ENCODE measurements at places on chromosomes 6 and 20.

GRCh38 chr6:157550114-157550989 is 169.4 kb downstream of the ZDHHC14 start:
- DNase-seq: no peak

DNA sequence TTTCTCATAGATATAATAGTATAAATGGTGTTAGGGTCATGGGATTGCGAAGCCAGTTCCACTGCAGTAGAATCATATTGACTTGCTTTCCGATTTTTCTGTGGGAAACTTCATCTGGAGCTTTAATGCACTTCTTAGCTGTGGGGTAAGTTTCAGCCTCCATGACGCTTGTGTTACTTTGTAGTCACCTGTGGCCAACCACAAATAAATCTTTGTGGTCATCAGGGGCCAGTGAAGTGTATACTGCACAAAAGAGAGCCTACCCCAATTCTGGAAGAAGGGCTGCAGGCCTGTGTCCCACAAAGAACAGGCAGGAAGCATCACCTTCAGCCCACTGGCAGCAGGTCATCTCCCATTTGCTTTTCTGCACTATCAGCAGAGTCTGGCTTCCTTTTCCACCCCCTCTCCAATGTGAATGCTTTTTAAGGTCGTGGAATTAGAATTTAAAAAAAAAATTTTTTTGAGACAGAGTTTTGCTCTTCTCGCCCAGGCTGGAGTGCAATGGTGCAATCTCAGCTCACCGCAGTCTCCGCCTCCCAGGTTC is 32.0 kb downstream of the MTHFD1L start:
- no peak for DNase-seq

GRCh38 chr20:22546344-22546743 is 38.0 kb downstream of the FOXA2 start:
- no peak for DNase-seq

GRCh38 chr6:120918137-120918536 is 416.1 kb downstream of the TBC1D32 start:
- no peak for DNase-seq

DNA sequence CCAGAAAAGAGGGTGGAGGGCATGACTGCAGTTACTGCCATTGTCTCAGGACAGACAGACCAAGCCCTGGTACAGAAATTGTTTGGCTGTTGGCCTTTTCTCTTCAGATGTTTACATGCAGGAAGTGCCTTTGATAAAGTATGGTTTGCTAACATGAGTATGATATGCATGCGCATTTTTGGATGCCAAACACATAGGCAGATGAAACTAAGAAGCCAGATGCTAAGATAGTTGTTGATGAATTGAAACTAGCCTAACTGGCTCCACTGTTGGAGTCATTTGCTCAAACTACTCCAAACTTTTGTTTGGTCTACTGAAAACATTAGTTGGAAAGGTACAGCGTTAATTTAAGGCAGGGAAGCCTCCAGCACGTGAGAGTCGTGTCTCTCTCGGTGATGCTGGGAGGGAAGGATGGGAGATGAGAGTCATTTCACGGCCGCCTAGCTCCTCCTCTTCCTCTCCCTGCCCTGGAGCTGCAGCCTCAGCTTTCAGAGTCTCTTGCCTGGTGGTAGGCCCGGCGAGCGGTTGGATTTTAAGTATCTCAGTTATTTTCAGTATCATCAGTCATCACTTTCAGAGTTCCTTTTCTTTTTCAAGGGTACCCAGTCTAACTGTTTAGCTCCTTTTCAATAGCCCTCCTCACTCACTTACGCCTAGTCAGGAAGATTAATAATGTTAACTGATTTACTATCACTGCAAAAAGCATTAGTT is 29.7 kb downstream of the RREB1 start:
- no peak for DNase-seq

GRCh38 chr6:133644892-133645619 is 243.9 kb upstream of the TCF21 start:
- peak; percentile 62 for DNase-seq

DNA sequence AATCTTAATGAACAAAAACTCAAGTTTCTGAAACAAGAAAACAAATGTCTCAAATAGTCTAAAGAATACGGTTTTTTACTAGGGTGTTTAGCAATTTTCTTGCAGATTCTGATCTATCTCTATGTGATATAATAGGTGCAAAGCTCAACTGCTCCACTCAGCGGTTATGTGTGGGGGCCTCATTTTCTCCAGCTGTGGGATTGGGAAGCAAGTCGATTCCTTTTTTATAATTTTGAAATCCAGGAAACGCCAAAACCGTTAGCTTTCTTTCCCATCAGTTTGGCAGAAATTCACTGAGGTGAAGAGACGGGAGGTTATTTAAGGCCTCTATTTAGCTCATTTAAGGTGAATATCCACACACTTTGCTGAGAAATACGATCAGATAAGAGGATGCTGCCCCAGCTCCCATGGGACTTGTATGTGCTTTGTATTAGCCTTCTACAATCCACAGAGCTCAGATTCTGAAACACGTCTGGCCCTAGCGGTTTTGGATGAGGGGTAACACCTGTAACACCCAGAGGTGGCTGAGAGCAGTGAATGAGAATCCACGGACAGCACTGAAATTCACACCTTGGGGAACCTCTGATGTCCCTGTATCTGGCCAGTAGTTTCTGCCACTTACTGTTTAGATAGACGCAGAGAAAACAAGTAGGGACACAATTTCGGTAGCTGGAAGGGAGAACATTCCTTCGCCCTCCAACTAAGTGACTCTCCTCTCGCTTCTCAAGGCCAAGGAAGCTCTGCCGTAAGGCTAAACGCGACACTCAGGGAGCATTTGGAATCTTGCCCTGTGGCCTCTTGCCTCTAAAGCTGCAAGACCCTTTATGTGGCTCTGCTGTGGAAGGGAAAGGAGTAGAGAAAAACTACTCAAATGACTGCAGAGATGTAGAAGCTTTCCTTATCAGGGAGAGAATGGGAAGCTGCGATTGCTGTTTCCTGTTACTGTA is 6.5 kb upstream of the BCAS4 start:
- DNase-seq: peak; percentile 52

- no peak for DNase-seq
Observed at GRCh38 chr20:50335105-50335504, 144.5 kb downstream of the CEBPB start.

DNA sequence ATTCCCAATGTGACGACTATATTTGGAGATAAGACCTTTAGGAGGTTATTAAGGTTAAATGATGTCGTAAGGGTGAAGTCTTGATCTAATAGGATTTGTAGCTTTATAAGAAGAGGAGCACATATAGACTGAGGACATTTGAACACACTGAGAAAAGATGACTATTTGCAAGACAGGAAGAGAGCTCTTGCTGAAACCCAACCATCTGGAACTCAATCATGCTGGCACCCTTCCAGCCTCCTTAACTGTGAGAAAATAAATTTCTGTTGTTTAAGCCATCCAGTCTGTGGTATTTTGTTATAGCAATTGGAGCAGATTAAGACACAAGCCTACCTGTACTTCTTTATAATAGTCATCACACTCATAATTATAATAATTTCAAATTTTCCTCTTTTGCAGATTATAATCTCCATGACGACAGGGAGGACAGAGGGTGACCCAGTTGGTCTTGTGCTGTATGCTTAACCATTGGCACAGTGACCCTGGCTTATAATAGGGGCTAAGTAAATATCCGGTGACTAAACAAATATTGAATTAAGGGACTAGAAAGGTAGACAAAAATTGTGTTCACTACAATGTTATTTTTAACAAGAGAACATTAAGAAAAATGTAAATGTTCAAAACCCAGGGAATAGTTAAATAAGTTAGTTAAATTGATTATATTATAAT is 206.4 kb upstream of the HDDC2 start:
- no peak for DNase-seq

GRCh38 chr6:30227242-30227722 is 14.1 kb upstream of the TRIM26 start:
- no peak for DNase-seq

DNA sequence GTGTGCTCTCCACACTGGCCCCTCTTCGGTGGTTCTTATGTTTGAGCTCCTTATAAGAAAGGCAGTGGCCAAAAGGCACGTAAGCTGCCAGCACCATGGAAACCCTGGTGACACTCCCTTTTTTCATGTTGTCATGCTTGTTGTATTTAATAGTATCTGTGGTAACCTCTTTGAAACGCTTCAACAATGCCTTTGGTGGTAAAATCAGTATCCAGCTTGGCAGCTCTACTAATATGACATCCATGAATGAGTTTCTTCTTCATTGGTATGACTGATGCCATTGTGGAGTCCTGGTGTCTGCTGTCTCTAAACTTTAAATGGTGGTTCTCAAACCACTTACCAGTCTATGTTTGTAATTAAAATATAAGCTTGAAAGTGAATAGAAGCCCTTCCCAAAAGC is 10.7 kb upstream of the MYLK2 start:
- DNase-seq: no peak

GRCh38 chr6:90374201-90374600 is 77.6 kb upstream of the BACH2 start:
- DNase-seq: no peak

- peak; percentile 66 for DNase-seq
Observed at GRCh38 chr6:35139924-35140638, 1.1 kb downstream of the TCP11 start.

DNA sequence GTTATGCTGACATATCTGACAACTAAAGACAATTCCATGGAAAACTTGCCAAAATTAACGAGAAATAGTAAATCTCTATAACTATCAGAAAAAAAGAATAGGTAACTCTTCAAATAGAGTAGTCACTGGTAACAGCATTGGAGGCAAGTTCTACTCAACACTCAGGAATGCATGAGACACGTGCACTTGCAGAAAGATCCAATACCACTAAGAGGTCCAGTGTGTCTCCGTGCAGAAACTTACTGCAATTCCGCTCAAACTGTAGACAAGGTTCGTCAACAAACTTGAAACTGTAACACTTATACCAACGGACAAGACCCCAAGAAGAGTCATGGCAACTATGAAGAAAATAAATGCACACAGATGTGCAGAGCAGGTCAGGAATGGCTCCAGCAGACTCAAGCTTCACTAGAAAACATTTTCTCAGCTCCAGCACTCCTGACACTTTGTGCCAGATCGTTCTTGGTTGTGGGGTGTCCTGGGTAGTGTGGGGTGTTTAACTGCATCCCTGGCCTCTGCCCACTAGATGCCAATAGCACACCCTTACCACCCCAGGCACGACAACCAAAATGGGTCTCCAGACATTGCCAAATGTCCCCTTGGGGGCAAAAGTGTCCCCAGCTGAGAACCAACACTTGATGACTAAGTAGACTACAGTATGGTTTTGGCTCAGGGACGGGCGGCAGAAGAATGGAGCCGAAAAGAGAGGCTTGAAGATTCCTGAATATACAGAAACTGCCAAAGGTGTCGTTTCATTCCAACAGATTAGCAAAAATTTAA is 134.8 kb downstream of the DTNBP1 start:
- DNase-seq: no peak

DNA sequence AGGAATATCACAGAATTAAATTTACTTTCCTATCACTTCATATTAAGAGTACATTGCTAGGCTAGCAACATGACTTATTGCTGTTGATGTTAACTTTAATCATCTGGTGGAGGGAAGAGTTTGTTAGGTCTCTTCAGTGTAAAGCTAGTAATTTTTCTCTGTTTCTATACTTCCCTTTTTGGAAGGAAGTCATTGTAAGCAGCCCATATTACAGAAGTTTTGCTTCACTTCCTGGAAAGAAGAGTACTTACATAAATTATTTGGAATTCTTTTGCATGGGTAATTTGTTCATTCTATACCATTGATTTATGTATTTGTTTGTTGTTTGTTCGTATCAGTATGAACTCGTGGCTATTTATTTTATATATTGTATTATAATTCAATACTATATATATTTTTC is 405.2 kb downstream of the RFPL4B start:
- no peak for DNase-seq

- DNase-seq: no peak
Observed at GRCh38 chr6:137358273-137358672, 135.9 kb downstream of the OLIG3 start.

DNA sequence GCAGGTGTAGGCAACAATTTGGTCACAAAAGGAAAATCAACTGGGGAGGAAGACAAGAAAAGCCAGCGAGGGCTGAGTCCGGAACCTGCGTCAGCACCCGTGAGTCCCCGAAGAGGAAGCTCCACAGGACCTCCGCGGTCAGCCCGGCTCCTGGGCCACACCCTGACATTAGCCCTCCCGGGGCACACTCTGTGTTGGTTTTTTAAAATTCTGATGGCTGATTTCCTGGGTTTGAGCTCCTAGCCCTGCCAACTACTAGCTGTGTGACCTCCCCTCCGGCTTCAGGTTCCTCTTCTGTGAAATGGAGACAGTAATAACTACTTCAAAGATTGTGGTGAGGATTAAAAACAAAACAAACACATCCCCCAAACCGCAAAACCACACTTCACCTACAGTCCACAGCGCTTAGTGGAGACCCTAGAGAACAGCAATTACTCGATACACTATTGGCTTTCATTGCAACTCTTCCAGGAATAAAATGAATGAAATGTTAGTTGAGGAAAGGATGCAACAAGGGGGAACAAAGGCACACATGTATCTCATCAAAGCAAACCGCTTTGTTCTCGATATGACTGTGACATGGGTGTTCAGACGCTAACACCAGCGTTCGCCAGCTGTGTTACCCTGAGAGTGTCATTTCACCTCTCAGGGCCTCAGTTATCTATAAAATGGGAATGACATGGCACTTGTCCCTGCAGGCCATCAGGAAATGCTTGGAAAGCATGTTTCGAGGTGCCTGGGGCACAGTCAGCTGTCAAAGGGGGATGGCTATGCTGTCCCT is 985 bp downstream of the ZBP1 start:
- no peak for DNase-seq

DNA sequence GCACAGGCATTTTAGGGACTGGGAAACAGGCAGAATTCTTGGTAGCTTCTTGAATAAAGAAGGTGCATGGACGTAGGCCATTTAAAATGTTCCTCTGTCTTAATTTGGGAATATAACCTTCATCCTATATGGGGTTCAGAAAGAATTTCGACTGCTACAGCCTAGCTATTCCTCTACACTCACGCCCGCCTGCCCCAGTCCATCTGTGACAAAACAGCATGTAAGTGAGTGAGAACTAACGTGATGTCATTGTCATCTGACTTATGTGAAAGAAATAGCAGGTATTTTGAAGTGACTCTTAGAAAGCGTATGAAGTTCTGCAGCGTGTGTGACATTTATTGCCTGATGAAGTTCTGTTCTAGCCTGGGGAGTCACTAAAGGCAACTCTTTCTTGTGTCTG is 52.2 kb upstream of the SLC22A1 start:
- no peak for DNase-seq

DNA sequence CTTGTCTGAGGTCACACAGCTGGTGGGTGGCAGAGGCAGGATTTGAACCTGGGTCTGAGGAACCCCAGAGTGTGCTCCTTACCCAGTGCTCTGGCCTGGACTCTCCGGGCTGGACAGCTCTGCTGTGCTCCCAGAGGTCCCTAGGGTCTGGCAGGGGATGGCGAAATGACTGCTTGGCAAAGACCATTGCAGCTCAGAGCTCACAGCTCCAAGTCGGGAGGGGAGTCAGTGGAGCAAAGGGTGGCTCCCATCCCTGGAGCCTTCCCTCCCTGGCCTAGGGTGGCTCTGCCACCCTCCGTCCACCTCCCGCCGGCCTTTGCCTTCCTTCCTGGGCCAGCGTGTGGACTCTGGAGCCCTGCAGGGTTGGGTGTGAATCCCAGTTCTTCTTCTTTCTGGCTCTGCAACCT is 17.5 kb downstream of the CEBPB start:
- DNase-seq: no peak

GRCh38 chr6:8029243-8029870 is 34.8 kb downstream of the BLOC1S5 start:
- no peak for DNase-seq

All from ovary (tissue), 10 donors.